AG09309 (cell line): ENCODE measurements at places on chromosomes 5 and 9.

GRCh38 chr5:42274913-42275312 lies 148.3 kb upstream of the GHR start:
- no peak for DNase-seq

DNA sequence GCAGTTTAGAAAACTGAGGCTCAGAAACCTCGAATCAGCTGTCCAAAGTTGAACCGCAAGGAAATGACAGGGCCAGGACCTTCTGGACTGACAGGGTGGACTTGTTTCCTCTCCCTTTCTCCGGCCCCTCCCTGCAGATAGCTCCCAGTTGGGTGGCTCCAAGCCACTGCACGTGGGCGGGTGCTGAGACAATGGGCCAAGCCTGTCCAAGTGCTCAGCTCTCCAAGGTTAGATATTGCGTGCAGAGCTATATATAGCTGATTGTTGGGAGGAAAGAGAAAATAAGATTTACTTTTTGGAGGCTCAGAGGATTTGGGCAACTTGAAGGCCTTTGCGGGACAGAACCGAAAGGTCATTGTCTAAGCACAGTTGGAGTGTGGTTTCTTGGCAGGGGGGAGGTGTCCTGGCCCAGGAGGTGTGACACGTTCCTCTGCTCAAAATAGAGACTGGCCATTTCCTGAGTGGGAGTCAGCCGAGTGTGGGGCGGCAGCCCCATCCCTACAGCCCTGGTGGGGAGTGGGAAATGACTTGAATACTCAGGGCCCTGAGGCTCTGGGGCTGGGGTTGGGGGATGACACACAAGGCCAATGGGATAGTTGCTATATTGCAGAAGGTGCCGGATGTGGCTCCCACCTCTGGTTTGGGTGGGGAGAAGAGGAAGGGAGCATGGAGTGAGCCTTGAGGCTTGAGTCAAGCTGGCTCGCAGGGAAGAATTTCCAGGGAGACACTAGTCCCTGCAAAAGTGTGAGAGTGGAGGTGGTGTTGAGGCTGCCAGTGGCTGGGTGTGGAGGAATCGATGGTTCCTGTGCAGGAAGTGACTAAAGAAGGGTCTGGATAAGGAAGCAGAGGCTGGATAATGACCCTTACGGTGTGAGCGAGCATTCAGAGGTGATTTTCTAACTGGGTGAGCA lies 44.4 kb upstream of the SMAD5 start:
- DNase-seq = no peak

- no peak for DNase-seq
These were observed 389.1 kb upstream of the WWC1 start for GRCh38 chr5:167902298-167902697.

- DNase-seq = peak; percentile 51
These were observed 5.3 kb downstream of the SLC36A3 start for GRCh38 chr5:151298063-151298855.

DNA sequence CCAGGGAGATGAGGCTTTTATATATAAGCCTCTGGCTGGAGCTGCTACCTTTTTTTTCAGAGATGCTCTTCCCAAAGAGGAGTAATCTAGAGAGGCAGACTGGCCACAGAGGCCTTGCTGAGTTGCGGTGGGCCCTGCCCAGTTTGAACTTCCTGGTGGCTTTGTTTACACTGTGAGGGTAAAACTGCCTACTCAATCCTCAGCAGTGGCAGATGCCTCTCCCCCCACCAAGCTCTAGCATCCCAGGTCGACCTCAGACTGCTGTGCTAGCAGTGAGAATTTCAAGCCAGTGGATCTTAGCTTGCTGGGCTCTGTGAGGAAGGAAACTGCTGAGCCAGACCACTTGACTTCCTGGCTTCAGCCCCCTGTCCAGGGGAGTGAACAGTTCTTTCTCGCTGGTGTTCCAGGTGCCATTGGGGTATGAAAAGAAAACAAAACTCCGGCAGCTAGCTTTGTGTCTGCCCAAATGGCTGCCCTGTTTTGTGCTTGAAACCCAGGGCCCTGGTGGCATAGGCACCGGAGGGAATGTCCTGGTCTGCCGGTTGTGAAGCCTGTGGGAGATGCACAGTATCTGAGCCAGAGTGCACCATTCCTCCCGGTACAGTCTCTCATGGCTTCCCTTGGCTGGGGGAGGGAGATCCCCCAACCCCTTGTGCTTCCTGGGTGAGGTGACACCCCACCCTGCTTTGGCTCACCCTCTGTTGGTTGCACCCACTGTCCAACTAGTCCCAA lies 219.5 kb upstream of the IZUMO3 start:
- DNase-seq = no peak

DNA sequence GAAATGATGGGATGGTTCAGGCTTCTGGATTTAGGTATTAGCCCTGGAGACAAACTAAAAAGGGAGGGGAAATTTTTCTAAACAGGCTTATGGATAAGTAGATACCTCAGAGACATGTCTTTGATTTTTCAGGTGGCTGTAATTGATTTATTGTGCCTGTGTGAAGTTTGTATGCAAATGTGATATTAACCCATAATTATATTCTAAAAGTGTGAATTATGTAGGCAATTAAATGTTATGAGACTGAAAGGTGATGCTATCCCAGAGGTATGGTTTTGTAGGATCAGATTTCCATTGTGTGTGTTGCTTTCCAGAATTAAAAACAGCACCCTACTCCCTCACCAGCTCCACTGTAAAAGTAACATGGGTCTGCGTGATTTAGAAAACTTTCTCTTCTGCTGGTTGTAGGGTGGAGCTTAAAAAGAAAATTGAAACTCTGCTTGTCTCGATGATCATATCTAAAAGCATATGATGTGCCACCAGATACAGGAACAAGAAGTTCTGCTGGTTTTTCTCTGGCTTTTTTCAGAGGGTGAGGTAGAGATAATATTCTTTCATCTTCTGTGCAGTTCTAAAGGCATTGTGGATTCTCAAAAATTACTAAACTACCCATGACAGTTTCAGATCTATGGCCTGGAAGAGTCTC lies 71.8 kb upstream of the TAF11L2 start:
- DNase-seq = no peak

GRCh38 chr9:126502417-126503332 lies 111.1 kb upstream of the LMX1B start:
- DNase-seq = no peak

DNA sequence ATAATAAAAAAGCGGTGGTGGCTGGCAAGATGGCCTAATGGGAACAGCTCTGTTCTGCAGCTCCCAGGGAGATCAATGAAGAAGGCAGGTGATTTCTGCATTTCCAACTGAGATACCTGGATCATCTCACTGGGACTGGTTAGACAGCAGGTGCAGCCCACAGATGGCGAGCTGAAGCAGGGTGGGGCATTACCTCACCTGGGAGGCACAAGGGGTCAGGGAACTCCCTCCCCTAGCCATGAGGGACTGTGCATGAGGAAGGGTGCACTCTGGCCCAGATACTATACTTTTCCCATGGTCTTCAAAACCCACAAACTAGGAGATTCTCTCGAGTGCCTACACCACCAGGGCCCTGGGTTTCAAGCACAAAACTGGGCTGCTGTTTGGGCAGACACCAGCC lies 45.6 kb upstream of the PTGER4 start:
- no peak for DNase-seq

GRCh38 chr5:143509758-143510221 lies 106.3 kb upstream of the NR3C1 start:
- DNase-seq = no peak

GRCh38 chr5:134824681-134825080 lies 21.1 kb upstream of the C5orf24 start:
- no peak for DNase-seq

DNA sequence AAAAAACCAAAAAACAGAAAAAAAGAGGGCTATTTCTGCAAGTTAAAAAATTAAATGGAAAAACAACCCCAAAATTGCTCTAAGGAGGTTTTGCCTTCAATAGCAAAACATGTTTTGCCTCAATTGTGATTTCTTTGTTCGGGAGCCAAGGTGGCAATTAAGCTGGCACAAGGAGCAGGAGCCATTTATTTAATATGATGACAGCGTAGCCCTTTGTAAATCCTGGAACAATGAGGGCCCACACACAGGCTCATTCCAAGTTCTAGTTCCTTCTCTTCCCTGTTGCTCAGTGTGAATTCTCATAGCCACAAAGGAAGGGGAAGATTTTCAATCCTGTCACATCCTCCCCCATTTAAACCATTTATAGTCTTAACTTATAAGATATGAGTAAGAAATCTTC lies 353.2 kb downstream of the PDE4D start:
- no peak for DNase-seq

DNA sequence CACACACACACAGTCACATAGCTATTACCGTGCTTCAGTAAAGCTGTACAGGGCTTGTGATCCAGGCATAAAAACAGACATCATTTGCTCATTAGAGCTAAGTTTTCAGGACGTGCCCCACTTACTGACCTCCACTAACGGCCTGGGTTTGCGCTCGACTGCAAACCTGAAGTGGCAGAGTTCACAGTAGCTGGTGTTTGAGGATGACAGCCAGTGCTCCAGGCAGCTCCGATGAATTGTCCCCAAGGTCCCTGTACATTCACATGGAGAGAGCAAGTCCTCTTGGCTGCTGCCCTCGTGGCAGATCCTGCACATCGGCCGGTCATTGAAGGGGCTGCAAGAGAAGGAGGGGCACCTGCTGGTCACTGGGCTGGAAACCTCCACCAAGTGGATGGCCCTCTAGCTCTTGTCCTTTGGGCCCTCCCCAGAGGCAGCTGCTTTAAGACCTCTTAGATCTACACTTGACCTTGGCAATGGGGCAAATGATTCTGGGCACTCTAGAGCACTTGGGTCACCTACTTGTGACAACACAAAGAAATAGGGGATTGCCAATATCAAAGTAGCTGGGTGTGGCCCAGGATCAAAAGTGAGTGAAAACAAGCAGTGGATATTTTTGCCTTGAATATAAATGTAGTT lies 115.4 kb downstream of the MARCHF3 start:
- no peak for DNase-seq

GRCh38 chr5:101860563-101860962 lies 435.5 kb downstream of the SLCO4C1 start:
- no peak for DNase-seq

DNA sequence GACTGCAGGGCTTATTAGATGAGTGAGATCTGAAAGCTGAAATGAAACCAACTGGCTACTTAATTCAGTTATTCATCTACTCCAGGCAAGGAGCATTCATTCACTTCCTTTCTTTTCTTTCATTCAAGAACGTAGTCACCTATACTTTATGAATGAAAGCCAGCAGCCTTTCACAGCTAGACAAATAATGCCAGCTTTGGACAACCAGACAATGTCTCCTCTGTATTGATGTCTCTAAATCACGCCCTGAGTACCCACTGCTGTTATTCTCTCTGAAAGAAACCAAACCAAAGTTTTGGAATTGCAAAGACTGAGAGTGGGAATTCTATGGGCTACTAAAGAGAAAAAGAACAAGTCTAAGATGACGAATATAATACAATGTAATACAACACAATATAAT lies 121.2 kb upstream of the PTPN3 start:
- DNase-seq = no peak

DNA sequence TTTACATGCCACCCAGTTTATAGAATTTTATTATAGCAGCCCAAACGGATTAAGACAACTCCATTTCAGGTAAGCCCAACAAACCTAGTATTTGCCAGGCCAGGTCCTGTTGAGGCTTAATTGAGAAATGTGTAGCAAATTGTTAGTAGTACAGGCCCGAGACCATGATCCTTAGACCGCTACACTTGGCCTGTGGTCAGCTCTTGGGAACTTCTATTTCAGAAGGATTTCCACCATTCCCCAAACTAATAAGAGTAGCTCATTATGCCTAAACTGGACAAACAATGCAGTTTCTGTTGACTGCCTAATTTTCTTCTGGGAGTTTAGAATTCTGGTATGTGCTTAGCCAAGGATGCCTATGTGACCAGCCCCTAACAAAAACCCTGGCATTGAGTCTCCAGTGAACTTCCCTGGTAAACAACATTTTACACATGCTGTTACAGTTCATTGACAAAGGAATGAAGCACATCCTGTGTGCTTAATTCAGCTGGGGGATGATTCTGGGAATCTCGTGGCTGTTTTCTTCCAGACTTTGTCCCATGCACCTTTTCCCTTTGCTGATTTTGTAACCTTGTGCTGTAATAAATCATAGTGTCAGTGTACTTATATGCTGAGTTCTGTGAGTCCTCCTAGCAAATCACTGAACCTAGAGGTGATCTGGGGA lies 5.6 kb upstream of the GPX3 start:
- no peak for DNase-seq

DNA sequence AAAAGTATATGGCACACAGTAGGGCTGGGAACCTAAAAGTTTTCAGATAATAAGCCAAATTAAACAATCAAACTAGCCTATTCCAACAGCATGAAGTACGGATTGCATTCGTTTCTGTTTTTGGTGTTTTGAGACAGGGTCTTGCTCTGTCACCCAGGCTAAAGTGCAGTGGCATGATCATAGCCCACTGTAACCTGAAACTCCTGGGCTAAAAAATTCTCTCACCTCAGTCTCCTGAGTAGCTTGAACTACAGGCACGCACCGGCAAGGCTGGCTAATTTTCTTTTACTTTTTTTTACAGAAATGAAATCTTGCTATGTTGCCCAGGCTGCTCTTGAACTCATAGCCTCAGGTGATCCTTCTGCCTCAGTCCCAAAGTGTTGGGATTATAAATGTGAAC lies 5.2 kb downstream of the RFX3 start:
- no peak for DNase-seq

GRCh38 chr5:133396814-133397213 lies 215.5 kb downstream of the FSTL4 start:
- DNase-seq = no peak

DNA sequence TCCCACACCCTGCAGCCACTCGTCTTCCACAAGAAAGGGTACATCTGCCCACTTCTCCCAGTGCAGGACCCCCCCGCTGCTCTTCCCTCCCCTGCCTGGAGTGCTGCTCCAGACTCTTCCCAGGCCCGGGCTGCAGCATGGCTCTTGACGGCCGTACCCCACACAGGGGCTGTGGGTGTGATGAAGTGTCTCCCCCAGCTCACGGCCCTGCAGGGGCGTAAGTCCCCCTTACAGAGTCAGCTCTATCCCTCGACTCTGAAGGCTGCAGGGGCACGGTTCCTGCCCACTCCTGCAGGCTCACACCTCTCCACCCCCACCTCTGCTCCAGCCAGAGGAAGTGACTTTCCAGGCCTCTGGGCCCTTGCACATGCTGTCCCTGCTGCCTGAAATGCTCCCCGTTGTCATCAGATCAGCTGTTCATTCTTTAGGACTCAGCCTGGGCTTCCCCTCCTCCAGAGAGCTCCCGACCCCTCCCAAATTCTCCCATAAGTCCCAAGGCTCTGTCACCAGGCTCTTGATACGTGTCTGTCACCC lies 180.6 kb upstream of the IER5L start:
- DNase-seq = no peak

GRCh38 chr9:8477450-8477849 lies 677.9 kb upstream of the DMAC1 start:
- DNase-seq = no peak

- no peak for DNase-seq
These were observed 89.3 kb upstream of the SV2C start for GRCh38 chr5:75993643-75994520.

GRCh38 chr9:68585034-68585761 lies 44.5 kb upstream of the TMEM252 start:
- DNase-seq = no peak

- DNase-seq = no peak
These were observed 77.7 kb downstream of the OLFM1 start for GRCh38 chr9:135165003-135165711.

- DNase-seq = no peak
These were observed 175.8 kb downstream of the WDR70 start for GRCh38 chr5:37554938-37555337.
